ENCODE measurements at places on chromosomes 7 and 10.

GRCh38 chr10:108187408-108188012, 1023.0 kb upstream of the SORCS1 start:
- DNase-seq, result no peak

- no peak for DNase-seq
Observed at GRCh38 chr7:46871516-46871915, 710.4 kb downstream of the TNS3 start.

DNA sequence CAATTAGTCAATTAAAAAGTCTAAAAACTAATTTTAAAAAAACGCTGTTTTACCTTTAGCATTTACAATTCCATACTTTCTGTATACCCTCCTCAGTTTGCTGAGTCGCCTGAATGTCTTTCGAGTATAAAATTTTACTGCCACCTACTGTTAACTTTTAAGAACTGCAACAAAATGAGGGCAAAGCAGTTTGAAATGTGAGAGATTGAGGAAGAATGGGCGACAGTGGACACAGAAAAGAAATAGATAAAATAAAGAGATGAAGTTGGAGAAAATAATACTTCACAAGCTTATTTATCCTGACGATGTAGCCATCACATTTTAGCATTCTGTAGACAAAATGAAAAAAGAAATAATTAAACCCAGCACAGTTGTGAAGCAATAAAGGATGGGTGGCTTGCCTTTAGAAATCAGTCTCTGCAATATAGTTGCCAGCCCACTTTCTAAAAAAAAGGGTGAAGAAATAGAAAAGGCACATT, 110.8 kb upstream of the PTN start:
- no peak for DNase-seq

GRCh38 chr7:35878351-35878750, 77.5 kb downstream of the SEPTIN7 start:
- DNase-seq, result no peak

Data from stimulated activated CD8-positive, alpha-beta memory T cell treated with anti-CD3 and anti-CD28 coated beads, Interleukin-15, amount 100 ng/mL, for 24 hours (primary cell).